ENCODE measurements at places on chromosomes 11 and 22. TPM values are rescaled to one million over a fixed set of nuclear protein-coding genes. Genes with fewer than 3 reads are reported as not detected.

- no peak for DNase-seq
Measured at GRCh38 chr11:10580623-10581022, 12.2 kb upstream of the LYVE1 start.

- DNase-seq = no peak
Measured at GRCh38 chr11:61340979-61341378, 8.0 kb downstream of the TKFC start.

DNA sequence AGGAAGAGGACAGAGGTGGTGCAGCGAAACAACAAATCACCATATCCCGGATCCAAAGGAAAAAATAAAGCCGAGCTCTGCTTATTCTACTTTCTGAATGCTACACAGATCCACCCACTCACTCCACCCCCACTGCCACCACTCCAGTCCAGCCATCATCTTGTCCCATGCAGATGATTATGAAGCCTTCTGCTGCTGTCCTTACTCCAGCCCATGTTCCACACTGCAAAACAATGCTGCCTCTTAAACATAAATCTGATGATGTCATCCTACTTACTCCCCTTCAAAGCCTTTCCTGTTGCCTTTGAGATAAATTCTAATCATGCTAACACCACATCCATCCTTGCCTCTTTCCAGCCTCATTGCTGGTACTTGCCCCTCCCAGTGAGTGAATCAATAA is 6.5 kb upstream of the DRD2 start:
- DNase-seq = no peak

GRCh38 chr11:77371646-77372045 is 70.2 kb upstream of the GDPD4 start:
- no peak for DNase-seq

- DNase-seq = no peak
Measured at GRCh38 chr11:77592727-77593126, 3.0 kb downstream of the AQP11 start.

DNA sequence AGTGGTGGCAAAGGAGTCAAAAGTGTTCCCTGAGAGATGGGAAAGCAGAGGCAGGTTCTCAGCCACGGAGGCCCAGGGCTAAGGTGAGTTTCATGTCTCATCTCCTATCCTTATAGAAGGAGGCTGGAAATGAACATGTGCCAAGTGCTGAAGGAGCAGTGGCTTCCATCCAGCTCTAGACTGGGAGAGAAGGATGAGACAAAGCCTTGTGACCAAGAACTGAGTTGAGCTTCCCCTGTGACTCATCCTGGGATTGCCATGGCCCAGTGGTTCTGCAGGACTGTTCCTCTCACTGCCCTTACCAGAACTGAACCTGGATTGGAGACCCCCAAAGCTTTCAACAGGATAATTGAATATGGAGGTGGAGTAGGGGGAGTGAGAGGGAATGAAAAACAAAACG is 16.7 kb upstream of the OR9Q1 start:
- DNase-seq = no peak

GRCh38 chr22:44419429-44419828 is 78.6 kb downstream of the RTL6 start:
- no peak for DNase-seq

DNA sequence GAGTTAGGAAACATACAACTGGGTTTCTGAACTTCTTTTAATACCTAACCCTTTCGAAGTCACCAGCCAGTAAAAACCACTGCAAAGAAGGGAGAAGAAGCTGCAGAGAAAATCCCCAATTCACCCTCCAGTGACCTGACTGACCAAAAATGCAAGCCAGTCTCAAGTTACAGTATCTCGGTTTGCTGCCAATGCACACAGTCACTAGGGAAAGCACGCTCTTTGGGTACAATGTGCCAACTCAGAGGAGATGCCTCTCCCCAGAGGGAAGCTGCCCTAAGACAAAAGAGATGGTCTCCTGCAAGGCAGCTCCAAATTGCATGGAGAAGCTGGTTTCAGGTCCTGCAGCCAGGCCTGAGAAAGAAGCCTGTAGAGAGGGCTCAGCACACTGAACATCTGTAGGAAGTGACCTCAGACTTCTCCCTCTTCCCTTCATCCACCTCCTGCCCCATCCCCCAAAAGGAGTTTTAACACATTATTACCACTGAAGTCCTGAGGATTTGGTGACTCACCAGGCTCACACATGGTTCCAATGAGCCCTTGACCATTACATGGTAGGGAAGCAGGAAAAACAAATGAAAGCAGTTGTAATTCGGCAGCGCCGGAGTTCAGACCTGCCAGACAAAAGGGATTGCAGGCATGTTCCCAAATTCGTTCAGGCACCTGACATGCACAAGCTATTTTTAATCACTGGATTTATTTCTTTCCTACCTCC is 90.1 kb downstream of the ETS1 start:
- DNase-seq = no peak

DNA sequence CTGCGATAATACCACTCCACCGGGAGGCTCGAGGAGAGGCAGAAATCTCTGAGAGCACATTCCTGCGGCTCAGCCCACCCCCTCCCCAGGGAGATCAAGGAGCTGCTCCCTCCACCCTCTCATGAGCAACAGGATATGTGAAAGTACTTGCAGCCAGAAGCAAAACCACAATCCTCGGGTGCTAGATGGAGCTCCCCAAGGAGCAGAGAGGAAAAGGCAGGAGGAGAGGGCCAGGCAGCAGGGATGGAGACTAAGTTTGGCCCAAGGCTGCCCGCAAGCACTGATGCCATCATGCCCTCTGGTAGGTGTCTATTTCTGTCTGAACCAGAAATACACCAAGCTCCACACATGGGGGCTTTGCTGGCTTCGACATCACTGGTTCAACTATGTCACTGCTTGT is 22.3 kb downstream of the VPS37C start:
- DNase-seq = no peak

DNA sequence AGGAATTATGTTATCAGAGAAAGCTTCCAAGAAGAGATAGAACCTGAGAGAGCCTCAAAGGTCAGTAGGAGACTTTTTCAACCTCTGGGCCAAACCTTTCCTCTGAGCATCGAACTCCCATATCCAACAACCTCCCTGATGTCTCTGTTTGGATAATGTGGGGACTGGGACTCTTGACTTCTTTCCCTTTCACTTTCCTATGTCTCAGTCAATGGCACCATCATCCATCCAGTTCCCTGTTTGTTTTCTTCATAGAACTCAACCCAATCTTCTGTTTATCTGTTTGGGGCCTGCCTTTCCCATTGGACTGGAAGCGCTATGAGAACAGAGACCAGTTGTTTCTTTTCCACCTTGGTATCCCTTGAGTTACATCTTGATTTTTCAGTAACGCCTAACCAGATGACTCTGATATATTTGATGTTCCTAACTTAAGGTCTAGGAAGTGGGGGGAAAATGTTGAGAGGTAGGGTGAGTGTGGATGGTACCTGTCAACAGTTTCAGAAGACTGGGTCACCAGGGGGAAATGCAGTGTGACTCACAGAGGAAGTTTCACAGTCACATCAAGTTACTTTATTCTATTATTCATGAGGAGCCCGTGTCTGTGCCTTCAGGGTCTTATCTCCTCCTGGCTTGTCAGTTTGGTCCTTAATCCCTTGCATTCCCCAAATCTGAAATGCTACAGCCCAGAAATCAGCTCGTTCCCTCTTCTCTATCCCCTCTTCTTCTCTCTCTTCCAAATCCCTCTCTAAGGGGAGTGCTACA is 4.5 kb upstream of the KCNE3 start:
- DNase-seq = no peak

DNA sequence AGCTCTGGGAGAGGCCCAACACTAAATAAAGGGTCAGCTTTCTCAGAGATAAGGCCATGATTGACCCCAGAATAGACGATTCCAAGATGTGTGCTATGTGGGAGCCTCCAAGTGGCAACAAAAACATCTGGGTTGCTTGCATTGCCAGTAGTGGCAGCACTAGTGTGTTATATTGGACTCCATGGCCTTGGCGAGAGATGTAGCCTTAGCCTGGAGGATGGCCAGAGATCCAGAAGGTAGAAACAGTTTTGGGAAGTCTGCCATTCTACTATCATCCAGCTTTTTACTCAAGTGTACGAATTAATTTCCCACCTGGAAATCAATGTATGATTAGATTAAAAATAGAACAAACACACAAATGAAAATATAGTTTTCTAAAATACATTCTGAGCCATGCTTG is 3.0 kb downstream of the OR8D4 start:
- no peak for DNase-seq

DNA sequence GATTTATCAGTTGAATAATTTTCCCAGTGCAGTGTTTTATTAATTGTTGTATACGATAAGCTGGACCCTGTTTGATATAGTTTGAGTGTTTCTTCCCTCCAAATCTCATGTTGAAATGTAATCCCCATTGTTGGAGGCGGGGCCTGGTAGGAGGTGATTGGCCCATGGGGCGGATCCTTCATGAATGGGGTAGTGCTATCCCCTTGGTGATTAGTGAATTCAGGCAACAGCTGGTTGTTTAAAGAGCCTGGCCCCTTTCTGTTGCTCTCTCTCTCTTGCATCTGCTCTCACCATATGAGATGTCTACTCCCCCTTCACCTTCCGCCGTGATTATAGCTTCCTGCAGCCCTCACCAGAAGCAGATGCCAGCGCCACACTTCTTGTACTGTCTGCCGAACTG is 1.5 kb downstream of the OR5A1 start:
- no peak for DNase-seq

GRCh38 chr22:48356731-48357130 is 1470.9 kb downstream of the BRD1 start:
- no peak for DNase-seq

- DNase-seq = no peak
Measured at GRCh38 chr11:116736763-116737162, 36.0 kb downstream of the BUD13 start.

- DNase-seq = peak; percentile 44
Measured at GRCh38 chr11:62497132-62497801, 49.3 kb downstream of the AHNAK start.

DNA sequence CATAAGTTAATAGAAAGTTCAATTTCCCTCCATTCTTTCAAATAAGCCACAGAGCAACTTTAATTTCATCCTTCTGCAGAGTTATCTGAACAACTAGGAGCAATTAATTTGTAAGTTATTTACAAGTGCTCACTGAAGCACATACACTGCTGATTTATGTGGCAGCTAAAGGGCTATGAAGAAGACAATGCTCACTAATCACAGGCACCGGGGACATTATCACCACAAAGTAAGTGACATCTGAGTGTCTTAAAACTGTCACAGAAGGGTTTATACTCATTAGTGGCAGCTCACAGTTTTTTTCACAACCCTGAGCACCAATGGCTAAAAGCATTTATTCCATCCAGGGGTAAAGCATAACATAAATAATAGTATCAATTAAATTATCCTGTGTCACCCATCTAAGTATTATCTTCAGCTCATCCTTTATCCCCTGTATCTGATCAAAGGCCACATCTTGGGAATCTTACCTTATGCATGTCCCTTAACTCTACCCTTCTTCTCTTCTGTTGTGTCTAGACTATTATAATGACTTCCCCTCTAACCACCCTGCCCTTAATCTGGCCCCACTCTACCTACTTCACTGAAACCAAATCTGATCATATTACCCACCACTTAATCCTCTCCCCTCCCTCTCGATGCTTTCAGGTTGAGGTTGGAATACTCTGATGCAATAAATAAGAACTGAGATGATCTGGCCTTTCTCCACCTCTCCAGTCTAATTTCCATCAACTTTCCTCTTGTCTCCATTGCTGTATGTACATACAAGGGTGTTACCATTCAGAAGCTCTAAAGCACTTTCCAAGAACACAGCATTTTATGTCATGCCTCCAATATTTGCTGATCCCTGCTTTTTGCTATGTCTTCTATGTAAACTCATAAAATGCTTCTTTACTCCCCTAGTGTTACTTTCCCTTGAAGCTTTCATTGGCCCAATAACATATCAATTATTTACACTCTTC is 252.7 kb downstream of the CASP12 start:
- no peak for DNase-seq

GRCh38 chr22:45885171-45885840 is 91.7 kb downstream of the WNT7B start:
- DNase-seq = no peak

GRCh38 chr11:82831364-82831763 is 68.9 kb downstream of the PRCP start:
- DNase-seq = no peak

Gene OR5B21
- total RNA-seq = not detected

Gene OR56A5
- not detected for total RNA-seq

Gene SLC22A25
- not detected for total RNA-seq

Gene SAA4
- not detected for total RNA-seq

Gene RAPSN
- total RNA-seq = not detected

Gene POU2F3
- 0.41 TPM for total RNA-seq

Gene RAB36
- total RNA-seq = 2.9 TPM

Gene KIF18A
- total RNA-seq = 4.9 TPM

Gene OR52E2
- total RNA-seq = not detected

Gene OR52A1
- under 0.01 TPM for total RNA-seq

Gene SPTBN2
- 170 TPM for total RNA-seq

Gene DMC1
- total RNA-seq = 4.5 TPM

Gene POU2AF2
- not detected for total RNA-seq

Gene PLAAT2
- total RNA-seq = not detected

Gene TEAD1
- total RNA-seq = 12.2 TPM

Gene SVIP
- 2.9 TPM for total RNA-seq

Gene SCGB1A1
- not detected for total RNA-seq

Data from frontal cortex (tissue), 4 donors.